ENCODE measurements at places on chromosomes 2 and 18. TPM values are rescaled to one million over a fixed set of nuclear protein-coding genes. Genes with fewer than 3 reads are reported as not detected.

GRCh38 chr2:85678794-85679672, 11.0 kb upstream of the SFTPB start:
- DNase-seq = peak; percentile 76

- DNase-seq = no peak
Measured at GRCh38 chr2:178197791-178198190, 3.5 kb downstream of the OSBPL6 start.

- no peak for DNase-seq
Measured at GRCh38 chr2:103268841-103269498, 507.1 kb downstream of the TMEM182 start.

- no peak for DNase-seq
Measured at GRCh38 chr2:176753752-176754474, 458.7 kb upstream of the HNRNPA3 start.

- DNase-seq = no peak
Measured at GRCh38 chr18:28088477-28088876, 88.5 kb downstream of the CDH2 start.

The MPPE1 gene
- total RNA-seq = 21.9 TPM

DNA sequence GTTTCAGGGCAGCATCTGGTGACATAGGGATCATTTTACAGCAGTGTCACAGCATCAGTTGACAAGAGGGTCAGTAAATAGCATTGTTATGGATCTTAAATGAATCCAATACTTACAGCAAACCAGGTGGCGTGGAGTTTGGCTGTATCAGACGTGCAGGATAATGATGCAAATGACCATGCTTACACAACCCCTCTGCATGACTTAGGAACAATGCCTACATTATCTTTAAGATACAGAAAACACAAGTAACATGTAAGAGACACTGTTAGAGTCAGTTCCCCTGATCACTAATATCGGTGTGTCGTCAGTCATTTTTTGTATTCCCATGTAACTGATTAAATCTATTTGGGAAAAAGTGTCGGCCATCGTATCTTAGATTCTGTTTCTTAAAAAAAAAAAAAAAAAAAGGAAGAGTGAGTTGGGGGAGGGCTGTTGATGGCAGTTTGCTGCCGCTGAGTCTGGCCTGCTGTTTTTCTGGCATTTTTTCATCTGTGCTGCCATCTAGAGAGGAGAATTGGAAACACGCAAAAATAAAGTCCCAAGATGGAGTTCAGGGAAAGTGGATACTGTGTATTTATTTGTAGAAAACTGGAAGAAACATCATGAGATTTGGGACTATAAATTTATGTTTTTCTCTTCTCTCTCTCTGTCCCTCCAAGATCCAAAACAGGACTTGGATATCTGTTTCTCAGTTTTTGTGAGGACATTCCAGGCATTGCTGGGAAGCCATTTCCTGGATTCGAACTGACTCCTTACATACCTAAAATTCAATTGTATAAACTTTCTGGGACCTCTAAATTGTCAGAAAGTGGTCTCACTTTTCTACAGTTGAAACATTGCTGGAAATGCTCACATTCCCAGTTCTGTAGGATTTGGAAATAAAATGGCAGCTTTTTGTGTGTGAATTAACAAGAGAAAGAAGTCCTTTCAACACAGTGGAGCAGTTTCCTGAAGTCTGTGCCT, 60.3 kb upstream of the AGPS start:
- peak; percentile 71 for DNase-seq

DNA sequence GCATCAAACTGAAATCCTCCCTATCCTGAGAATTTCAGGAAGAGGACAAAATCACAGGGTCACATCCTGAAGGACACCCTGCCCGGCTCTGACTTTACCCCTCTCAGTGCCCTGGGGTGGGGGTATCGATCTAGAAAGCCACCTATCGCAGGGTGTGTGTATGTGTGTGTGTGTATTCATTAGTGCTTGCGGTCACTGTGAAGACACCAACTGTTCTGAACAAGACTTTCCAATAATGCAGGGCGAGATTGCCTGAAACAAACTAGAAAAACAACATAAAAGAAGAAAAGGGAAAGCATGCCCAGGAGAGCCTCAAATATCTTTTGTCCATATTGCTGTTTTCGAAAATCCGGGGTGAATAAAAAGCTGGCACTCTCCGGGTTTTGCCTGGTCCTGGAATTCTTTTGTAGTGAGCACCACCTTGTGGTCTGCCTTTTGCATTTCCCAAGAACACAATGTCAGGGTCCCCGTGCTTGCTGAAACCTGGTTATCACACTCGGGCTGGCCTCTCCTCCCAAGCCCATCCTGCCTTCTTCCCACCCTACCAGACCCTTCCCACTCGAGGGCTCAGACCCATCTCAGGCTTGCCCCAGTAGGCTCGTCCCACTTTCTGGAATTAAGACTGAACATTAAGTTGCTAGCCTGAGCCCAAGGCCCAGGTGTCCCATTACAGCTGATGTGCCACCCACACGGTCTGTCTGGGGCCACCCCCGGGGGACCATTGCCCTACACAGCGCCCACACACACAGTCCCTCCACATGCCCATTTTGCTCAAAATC, 25.0 kb upstream of the COPS8 start:
- DNase-seq = peak; percentile 63

DNA sequence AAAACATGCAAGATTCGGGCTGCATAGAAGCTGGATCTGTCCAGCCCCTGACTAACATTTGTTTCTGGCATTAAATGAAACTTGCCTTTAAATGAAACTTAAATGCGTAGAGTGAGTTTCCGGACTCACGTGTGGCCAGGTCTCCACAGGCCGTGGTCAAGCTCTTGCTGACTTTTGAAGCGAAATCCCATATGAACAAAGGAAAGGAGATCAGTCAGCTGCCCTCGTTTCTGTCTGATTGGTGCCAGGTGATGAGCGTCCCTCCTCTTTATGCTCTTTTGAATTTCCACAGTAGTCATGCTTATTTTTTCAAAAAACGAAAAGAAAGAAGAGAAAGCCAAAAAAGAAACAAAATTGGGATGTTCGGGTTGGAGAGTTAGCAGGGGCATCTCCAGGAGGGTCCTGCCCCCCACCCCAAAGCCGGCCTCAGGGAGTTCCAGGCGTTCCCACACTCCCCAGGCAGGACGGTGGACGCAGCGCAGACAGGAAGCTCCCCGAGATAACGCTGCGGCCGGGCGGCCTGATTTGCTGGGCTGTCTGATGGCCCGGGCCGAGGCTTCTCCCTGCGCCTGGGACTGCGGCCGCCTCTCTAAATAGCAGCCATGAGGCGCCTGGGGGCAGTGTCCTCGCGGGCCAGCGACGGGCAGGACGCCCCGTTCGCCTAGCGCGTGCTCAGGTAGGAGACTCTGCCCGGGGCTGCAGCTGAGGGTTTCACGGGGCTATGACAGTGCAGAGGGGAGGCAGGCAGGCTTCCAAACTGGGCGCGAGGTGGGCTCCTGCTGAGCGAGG, at the start of gene COLEC11:
Gene COLEC11, plus strand, starts transcription at position 620 of the 789 bp plus-strand sequence. CDS start 9,229 bp downstream, outside the sequence.
- no peak for DNase-seq

GRCh38 chr2:240569523-240569997, 1.3 kb downstream of the RNPEPL1 start:
- no peak for DNase-seq

The BIN1 gene
- total RNA-seq = 60.0 TPM

The ACMSD gene
- not detected for total RNA-seq

GRCh38 chr2:199602271-199602895, 144.6 kb upstream of the SATB2 start:
- DNase-seq = peak; percentile 81

GRCh38 chr2:19358242-19359020, at the start of gene OSR1:
OSR1 (minus strand) TSS chr2:19358623; CDS start chr2:19353805, 4,818 bp downstream.
- no peak for DNase-seq

DNA sequence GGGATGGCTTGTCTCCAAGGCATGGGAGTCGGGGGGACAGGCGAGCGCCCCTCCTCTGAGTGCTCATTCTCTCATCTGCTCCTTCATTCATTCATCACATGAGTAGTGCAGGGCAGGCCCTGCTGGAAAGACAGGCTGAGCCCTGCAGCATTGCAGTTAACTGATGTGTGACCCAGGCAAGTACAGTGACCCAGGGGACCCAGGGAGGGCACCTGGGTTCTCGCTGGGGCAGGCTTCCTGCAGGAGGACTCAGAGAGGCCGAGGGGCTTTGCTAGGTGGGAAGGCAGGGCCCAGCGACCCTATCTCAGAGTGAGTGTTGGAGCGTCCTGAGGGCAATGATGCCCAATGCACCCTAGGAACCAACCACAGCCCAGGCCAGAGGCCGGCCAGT, 30.6 kb downstream of the HJURP start:
- no peak for DNase-seq

The E2F6 gene
- 22.2 TPM for total RNA-seq

The GREB1 gene
- 6.6 TPM for total RNA-seq

DNA sequence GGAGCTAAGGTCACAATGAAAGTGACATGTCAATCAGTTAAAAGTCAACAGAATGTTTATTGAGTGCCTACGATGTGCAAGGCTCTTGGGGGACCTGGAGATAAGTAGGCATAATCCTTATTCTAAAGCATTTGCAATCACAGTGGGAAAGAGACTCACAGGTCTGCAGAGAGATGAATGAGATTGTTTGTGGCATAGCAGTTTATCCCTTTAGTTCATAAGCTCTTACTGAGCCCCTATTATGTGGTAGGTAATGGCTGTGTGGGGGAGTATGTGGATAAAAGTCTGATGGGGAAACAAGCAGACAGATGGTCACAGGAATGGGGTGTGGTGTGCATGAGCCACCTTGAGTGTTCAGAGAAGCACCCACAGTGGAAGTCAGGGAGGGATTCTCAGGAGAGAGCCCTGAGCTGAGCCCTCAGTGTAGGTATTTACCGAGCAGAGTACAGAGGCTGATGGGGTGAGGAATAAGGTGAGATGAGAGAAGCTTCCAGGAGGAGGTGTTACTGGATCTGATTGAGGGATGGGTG, 48.1 kb downstream of the EMILIN2 start:
- DNase-seq = no peak

GRCh38 chr18:38563396-38563980, 997.9 kb upstream of the CELF4 start:
- DNase-seq = no peak

The TTN gene
- not detected for total RNA-seq

GRCh38 chr2:31414601-31415241, at the start of gene XDH:
XDH (minus strand) TSS chr2:31414742; CDS start chr2:31414666, 76 bp downstream.
- DNase-seq = no peak

DNA sequence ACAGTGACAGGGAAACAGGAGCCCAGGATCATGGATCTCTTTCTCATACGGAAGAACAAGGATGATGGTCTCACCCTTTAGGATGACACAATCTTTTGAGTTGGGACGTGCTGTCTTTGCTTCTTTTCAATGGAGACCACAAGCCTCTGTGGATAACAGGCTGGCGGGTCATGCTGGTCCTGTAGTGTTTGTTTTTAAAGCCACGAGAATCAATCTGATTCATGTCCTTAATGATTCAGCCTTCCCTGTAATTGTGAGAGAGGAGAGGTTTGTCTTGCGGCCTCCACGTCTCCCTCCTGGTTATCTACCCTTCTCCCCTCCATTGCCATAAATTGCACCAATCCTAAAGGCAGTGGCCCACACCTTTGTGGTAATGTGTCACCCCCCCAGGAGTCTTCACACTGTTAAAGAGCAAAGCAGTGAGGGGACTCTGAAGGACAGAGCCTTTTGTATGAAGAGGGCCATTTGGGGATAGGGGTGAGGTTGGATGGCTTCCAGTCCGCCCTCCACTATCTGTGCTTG, 87.7 kb upstream of the TGFA start:
- no peak for DNase-seq

GRCh38 chr2:104658144-104658835, 195.6 kb upstream of the POU3F3 start:
- no peak for DNase-seq

The SPATA3 gene
- total RNA-seq = not detected

DNA sequence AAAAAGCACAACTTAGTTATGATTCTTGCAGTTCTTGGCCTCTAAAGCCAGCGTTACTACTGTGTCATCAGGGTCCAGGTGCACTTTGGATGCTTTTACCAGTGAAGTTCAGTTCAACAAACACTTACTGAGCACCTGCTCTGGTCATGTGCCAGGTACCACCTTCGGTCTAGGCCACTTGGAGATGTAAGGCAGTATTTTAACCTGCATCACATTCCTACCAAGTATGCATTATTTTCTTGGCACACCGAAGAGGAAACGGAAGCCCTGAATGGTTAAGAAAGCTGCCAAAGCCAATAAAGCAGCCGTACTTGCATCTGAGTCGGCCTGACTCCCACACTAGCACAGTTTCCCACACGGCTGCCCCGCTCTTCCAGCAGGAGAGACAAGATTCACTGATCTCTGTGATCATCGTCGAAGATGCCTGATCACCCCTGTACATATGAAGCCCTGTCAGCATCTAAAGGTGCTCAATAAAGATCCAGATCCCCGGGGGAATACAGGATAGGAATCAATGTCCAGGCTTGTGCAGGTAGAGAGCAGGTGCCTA, 427.1 kb downstream of the EIPR1 start:
- DNase-seq = no peak

The VWA3B gene
- not detected for total RNA-seq

- no peak for DNase-seq
Measured at GRCh38 chr2:190441564-190441963, 33.4 kb downstream of the MFSD6 start.

DNA sequence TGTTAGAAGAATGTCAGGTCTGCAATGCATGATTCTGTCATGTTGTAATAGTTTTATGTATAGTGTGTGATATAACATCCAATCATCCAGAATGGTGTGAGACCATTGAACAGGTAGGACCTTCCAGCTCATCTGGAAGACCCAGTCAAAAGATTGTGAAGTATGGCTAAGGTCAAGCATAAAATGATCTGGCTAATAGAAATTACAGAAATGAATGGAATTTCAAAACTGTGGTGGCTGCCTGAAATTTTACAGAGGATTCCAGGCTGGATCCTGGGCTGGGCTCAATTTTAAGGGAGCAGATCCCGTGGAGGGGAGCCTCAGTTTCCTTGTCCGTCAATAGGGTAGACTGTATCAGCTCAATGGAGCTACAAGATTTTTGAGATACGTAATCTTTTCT, 39.1 kb downstream of the ACKR3 start:
- DNase-seq = no peak

GRCh38 chr18:52499016-52499415, 159.0 kb downstream of the DCC start:
- no peak for DNase-seq

- DNase-seq = no peak
Measured at GRCh38 chr2:179344970-179345369, 80.3 kb upstream of the SESTD1 start.

DNA sequence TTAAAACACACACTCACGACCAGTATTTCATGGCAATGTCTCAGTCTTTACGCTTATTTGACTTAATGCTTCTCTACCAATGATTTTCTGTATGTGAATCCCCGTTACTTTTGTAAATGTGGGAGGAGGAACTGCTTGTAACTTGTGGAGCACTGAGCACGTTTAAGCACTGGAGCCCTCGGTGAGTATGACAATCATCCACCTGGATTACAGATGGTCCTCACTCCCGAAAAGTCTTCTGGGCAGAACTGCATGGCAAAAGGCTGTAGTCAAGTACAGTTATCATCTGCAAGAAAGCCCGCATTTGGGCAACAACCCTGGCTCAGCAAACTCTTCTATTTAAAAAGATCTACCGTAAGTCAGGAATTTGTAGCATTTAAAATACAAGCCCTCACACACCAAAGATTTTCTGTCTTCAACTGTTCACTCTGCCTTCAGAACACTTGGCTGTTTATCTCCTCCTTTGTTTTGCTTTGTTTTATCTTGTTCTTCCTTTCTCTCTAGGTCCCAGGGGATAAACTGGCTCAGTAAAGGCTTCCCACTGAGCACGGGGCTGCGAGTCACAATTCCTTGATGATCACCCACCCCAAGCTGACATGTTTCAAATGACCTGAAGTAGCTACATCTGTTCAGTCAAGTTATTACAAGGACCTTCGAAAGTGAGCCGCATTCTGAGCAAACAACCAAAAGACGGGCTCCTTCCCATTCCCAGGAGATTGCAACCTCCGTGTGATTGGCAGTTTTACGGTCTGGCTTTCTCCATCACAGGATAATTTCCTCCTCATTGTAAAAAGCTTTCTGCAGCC, 102.2 kb downstream of the DLGAP1 start:
- no peak for DNase-seq

The PDE11A gene
- total RNA-seq = 0.60 TPM
